Skeletal muscle tissue (tissue), 5 donors: ENCODE measurements at places on chromosomes 16 and 17. TPM values are rescaled to one million over a fixed set of nuclear protein-coding genes. Genes with fewer than 3 reads are reported as not detected.

DNAH9 gene
- total RNA-seq: 1.0 TPM

GGT6 gene
- total RNA-seq: not detected

COG1 gene
- 18.3 TPM for total RNA-seq

CPPED1 gene
- total RNA-seq: 6.3 TPM

PHB1 gene
- 105 TPM for total RNA-seq

NEURL4 gene
- 19.8 TPM for total RNA-seq

TEKT5 gene
- not detected for total RNA-seq

SPNS2 gene
- total RNA-seq: 2.6 TPM
